Stimulated activated CD4-positive, alpha-beta T cell treated with anti-CD3 and anti-CD28 coated beads, Interleukin-15, amount 100 ng/mL, for 48 hours (primary cell): ENCODE measurements at places on chromosomes 3 and 15.

DNA sequence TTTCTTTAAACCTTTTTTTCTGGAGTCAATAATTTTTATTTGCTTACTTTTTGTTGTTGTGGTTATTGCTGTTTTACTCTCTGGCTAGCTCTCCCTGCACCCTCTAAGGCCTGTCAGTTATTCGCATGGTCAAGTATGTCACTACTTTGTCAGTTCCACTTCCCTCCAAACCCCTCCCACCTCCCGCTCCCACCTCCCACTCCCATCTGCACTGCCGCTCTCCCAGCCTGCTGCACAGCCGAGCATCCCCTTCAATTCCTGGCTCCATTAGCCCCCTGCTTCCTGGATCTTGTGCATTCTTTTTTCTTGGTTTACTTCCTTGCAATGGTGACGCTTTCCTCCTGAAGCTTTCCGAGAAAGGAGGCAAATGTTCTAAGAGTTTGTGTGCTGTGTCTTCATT is 218.0 kb downstream of the XXYLT1 start:
- DNase-seq = no peak

DNA sequence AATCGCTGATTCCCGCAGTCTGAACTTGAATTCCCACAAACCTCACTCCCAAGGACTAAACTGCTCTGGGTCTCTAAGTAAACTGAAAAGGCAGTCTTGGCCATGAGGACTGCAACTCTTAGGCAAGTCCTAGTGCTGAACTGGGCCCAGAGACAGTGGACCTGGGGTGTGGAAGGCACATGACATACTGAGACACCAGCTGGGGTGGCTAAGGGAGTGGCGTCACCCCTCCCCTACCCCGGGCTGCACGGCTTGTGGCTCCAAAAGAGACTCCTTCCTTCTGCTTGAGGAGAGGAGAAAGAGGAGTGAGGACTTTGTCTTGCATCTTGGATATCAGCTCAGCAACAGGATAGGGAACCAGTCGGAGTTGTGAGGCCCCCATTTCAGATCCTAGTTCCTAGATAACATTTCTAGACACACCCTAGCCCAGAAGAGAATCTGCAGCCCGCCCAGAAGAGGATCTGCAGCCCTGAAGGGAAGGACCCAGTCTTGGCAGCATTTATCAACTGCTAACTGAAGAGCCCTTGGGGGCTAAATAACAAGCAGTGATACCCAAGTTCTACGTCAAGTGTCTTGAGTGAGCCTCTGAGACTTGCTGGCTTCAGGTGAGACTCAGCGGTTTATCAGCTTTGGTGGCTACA is 110.7 kb upstream of the C3orf80 start:
- no peak for DNase-seq

GRCh38 chr3:135138776-135139175 is 343.7 kb downstream of the EPHB1 start:
- DNase-seq = no peak

DNA sequence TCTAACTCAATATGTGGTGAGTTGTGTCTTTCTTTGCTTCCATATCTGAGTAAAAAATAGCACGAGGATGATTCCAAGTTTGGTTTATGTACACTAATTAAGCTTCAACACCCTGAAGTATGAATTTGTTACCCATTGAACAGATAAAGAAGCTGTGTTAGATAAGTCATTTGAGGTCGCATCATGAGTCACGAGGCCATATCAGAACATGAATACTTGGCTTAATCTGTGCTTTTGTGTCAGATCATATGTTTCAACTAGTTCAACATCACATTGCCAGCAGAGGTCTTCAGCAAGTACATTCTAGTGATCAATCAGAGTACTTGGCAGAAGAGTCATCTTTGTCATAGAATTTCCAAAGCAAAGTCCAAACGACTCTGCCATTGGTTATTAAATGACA is 26.3 kb upstream of the MITF start:
- DNase-seq = no peak

DNA sequence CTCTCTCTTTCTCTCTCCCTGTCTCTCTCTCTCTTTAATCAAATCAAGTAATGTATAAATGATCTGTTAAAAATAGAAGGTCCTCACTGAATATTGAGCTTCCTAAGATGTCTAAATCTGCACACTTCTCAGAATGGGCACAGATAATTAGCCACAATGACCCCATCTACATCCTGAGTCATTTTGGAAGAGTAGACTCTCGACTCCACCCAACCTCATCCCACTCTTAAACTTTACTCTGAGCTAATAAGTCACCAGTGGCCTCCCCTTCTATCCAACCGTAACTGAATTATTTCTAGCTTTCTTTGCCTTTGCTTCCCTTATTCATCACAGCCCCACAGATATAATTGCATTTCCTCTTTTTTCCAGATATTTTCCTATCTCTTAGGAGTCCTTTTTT is 326.5 kb upstream of the ZNF717 start:
- DNase-seq = no peak

DNA sequence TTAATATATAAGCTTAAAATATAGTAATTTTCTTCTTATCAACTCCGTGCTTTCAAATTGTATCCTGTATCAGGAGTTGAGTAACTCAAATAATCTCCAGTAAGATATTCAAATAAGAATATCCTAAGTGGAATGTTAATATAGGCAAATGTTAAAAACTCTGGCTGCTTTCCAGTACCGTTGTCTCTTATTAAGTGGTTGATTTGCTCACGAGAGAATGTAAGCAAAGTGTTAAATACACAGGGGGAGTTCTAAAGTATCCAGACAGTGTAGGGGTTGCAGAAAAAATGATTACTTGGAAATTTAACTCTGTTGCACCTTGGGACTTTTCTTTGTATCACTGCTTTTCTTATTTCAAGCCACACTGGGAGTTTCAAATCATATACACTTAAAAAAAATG is 478.9 kb upstream of the TBL1XR1 start:
- DNase-seq = no peak

DNA sequence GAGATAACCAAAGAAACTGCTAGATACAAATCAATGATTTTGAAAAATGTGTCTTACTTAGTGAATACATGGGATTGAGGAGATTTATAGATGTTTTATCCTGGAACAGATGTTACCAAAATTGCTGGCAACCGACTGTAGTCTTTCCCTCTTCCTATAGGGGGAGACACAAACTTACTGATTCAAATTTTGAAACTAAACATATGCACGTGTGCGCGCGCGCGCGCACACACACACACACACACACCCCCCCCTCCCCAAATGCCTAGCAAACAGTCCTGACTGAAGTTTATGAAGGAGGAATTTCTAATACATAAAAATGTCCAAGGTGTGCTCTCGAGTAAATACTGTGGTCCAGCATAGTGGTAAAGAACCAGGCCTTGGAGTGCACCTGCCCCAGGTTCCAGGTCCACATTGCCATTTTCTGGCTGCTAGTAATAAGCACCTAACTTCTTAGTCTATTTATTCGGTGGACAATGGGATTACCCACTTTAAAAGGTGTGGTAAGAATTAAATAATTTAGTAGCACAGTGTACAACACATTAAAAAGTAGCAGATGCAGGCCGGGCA is 18.5 kb upstream of the C3orf62 start:
- peak; percentile 5 for DNase-seq

GRCh38 chr3:128007033-128007424 is 45.2 kb upstream of the SEC61A1 start:
- DNase-seq = no peak

DNA sequence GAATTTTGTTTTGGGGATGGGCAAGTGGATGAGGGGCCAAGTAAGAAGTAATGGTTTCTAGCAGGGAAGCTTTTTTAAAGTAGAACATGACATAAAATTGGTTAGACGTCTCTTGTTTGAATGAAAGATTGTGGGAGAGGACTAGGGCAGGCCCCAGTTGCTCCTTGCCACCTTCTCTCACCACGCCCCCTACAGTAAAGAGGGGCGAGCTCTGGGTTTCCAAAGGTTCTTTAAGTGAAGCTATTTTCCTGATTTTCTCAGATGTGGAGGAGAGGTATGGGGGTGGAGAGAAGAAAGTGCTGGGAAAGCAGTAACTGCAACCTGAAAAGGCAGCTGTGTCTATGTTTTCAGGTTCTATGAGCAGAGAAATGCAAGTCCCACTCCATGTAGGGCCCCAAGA is 32.6 kb upstream of the SKIL start:
- DNase-seq = no peak

DNA sequence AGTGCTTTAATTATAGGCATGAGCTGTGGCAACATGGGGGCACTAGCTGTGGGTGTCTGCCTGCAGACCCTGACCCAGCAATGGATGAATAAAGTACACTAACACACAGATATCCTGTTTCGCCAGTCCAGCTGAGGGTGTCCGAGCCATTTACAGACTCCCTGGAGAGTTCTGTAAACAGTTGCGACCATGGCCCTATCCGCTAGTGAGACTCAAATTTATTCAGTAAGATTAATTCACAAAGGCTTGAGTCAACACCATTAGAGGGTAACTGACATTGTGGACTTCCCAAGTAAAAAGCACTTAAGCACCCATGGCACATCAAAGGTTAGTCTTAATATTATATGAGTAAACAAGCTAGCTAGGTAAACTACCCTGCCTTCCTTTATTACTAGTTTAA is 161.6 kb downstream of the TBL1XR1 start:
- no peak for DNase-seq

GRCh38 chr3:178189854-178190253 is 346.4 kb upstream of the KCNMB2 start:
- DNase-seq = no peak

- no peak for DNase-seq
These were observed 58.5 kb upstream of the SPATA16 start for GRCh38 chr3:173199568-173199967.

DNA sequence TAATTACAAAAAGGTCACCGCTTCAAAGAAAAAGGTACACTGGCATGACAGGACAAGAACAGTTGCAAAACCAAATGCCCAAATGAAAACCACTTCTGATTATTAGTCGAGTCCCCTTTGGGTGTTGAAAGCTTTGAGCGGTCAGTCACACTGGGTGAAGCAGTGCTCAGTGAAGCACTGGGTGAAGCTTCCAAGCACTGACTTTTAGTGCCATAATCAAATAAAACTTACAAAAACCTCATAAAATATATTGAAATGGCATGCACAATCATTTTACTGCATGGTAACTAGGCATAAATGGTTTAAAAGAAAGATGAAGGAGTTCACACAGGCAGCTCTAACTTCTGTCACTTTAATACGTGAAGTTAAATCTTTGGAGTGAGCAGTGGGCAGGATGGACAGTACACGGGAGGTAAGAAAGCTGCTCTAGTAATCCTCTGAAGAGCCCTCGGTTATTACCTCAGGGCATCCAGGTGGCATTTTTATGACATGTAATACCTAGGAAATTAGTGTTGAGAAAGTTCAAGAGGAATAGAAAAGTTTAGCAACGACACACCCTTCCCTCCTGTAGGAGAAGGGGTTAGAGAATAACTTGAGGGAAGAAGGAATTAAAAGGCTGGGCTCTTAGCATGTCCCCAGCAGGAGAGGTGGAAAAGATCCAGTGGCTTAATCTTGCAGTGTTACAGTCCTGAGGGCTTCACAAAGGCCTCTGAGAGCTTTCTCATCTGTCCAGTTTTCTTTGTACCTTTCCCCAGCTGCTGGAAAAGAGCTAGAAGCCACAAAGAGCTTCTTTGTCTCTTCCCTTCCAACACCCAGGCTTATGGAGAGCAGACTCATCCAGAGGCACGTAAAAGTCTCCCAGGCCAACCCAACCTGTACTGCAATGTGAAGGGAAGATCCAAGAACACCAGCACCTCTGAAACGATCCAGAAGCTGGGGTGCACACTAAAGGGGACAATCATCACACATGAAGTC is 64.9 kb upstream of the MYO5C start:
- no peak for DNase-seq

- no peak for DNase-seq
These were observed 82.2 kb downstream of the RBMS3 start for GRCh38 chr3:29363110-29363509.

- DNase-seq = no peak
These were observed 331.7 kb upstream of the ADAMTS9 start for GRCh38 chr3:65019443-65020055.

DNA sequence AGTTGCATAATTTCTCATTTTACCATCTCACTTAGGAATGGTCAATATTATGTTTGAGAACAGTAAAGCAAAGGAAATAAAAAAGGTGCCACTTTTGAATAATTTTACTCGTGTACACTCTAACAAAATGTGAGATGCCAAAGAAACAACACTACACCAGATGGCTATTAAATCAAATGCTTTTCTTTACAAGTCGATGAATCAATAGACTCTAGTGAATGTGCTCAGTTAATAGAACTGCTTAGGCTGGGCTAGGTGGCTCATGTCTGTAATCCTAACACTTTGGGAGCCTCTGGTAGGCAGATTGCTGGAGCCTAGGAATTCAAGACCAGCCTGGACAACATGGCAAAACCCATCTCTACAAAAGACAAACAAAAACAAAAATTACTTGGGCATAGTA is 87.9 kb downstream of the ZNF609 start:
- no peak for DNase-seq

DNA sequence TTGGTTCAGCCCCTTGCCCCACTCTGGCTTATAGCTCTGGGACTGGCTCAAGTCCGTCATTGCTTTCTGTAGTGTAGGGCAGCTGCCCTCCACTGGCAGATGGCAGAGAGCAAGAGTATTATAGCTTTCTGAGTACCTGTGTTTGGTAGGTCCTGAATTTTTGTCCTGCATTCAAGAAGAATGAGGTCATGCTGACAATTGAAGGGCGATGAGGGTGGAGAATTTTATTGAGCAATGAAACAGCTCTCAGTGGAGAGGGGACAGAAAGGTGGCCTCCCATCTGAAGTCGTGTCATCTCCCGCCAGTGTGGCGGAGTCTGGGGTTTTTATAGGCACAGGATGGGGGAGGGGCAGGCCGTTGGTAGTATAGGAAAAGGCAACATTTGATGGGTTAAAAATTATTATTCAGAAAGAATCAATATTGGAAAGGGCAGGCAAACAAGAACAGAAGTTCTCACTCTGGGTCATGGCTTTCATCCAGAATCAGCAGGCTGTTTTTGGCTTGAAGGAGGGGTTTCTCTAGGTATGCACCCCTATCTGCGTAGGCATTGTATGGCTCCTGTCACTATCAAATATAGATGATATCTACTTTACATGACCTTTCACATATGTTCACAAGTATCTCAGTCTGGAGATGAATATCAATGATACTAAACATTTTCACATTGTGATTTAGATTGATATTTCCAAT is 1239.7 kb upstream of the ALCAM start:
- no peak for DNase-seq

- no peak for DNase-seq
These were observed 63.0 kb upstream of the TAMM41 start for GRCh38 chr3:11909726-11910125.

- DNase-seq = no peak
These were observed 21.4 kb downstream of the ABI3BP start for GRCh38 chr3:100971798-100972197.
